Muscle of back (tissue), 13 donors: ENCODE measurements at places on chromosomes 3 and 15.

GRCh38 chr3:48268936-48269561 lies 28.1 kb downstream of the ZNF589 start:
- DNase-seq: peak; percentile 55

GRCh38 chr3:18046131-18046915 lies 303.9 kb upstream of the TBC1D5 start:
- no peak for DNase-seq

GRCh38 chr3:108887121-108887520 lies 64.5 kb downstream of the TRAT1 start:
- DNase-seq: no peak

- DNase-seq: no peak
Measured at GRCh38 chr3:122024800-122025199, 2.8 kb upstream of the ILDR1 start.

DNA sequence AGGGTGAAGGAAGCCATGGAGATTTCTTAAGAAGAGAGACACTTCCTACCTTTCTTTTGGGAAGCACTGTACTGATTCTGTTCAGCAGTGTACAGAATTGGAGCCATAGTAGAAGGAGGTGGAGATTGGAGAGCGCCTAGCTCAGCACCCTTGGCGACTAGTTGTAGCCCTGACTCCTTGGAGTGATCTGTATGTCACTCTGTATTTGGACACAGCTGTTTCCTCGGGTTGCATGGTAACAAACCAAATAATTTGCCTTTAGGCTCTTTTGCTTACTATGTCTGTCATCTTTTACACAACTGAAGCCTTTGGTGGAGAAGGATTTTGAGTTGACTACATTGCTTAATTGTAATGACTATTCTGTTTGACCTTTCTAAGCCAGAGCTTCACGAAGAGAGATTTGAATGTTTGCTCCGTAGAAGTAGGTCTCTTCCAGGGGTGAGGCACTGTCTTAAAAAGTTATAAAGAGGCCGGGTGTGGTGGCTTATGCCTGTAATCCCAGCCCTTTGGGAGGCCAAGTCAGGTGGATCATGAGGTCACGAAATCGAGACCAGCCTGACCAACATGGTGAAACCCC lies 77.1 kb downstream of the AKAP13 start:
- DNase-seq: no peak

DNA sequence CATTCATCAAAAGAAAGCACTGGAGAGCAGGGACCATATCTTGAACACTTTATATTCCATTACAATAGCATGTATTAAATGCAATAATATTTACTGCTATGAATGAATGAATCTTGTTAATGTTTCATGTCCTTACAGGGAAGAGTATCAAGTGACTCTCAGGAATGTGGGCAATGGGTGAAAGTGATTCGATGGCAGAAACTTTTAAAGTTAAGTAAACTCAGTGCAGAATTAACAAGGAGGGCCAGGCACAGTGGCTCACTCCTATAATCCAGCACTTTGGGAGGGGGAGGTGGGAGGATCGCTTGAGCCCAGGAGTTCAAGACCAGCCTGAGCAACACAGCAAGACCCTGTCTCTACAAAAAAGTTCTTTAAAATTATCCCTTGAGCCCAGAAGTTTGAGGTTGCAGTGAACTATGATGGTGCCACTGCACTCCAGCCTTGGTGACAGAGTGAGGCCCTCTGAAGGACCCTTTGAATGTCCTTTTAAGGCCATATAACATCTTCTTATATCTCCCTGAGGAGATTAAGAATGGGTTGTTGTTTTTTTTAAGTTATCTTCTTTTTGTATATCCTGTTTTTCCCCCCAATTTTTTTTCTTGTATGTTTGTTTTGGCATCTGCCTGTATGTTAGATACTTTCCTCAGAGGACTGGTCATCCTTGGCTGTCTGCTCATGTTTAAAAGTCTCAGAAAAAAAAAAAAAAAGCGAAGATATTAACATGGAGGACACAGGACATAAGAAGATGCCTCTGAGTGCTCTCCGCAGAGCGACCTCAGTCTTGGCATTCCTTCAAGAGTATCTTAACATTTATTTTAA lies 9.6 kb upstream of the FSIP1 start:
- no peak for DNase-seq

- no peak for DNase-seq
Measured at GRCh38 chr15:78195735-78196201, 38.6 kb downstream of the ACSBG1 start.

- DNase-seq: peak; percentile 91
Measured at GRCh38 chr15:47293466-47294162, 423.7 kb upstream of the SEMA6D start.

DNA sequence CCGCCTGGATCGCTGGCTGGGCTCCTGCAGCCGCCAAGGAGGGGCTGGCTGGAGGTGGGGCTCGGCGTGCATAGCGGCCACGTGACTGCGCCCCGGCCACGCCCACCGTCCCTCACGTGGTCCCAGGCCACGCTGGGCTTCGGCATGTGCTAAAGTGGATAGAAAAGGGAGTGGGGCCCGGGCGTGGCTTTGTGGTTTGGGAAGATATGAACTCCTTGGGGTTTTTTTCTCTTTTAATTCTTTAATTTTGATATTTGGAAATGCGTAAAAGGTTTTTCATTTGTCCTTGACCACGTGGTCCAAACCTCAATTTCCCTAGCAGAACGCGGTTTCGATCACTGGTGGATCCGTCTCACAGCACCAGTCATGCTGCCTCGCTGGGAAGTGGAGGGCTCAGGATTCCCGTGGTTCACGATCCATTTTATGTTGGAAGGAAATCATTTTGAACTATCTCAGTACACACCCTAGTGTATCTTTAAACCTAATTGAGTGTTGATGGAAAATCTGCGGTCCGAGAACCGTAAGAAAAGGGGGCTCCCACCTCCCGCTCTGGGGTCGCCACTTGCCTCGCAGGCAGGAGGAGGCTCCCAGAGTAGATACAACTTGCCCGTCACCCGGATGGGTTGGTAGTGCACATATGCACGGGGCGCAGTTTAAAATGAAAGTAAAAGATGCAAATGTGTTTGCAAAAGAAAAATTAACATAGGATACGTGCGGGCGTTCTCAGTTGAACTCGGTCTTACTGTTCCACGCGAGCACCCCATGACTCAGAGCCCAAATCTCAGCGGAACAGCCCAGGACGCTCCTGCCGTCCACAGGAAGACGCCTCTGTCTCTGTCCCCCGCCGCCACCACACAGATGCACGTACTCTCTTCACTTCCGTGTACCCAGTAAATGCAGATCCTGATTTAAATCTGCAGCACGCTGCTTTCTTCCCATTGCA lies 141.9 kb downstream of the PGPEP1L start:
- DNase-seq: peak; percentile 79

DNA sequence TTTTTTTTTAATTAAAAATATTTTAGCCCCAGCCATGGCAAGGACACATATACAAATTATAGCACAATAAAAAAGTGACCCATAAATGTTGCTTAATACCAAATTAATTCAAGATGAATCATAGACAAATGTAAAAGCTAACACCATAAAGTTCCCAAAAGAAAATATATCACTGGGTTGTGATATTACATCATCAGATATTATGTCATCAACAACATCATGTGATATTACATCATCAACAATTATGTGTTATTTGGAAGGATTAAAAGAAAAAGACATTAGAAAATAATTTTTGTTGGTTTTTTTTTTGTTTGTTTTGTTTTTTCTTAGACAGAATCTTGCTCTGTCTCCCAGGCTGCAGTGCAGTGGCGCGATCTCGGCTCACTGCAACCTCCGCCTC lies 34.5 kb upstream of the ABHD10 start:
- DNase-seq: no peak

GRCh38 chr3:133984975-133985374 lies 44.8 kb downstream of the SLCO2A1 start:
- DNase-seq: no peak

DNA sequence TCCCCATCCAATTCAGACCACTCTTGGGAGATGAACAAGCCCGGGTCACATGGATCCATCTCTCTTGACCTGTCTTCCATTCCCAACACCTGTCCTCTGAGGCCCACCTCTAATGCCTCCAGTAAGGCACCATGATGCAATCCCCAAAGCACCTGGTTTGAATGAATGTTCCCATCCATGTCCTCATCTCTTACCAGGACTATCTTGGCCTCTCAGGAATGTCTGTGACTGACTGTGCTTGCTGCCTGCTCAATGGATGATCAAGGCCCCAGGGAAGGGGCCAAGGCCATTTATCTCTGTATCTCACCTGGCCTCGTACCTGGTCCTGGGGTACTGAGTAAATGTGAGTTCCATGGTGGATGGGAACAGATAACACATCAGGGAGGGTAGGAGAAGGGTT lies 49.7 kb downstream of the SLCO2A1 start:
- DNase-seq: no peak
